ENCODE measurements at places on chromosomes 5 and 9.

GRCh38 chr5:112480501-112480900 lies 61.4 kb upstream of the EPB41L4A start:
- no peak for DNase-seq

- DNase-seq, result peak; percentile 62
Observed at GRCh38 chr5:103587185-103587748, 24.7 kb upstream of the NUDT12 start.

GRCh38 chr9:79809931-79810330 lies 238.2 kb downstream of the TLE4 start:
- DNase-seq, result no peak

DNA sequence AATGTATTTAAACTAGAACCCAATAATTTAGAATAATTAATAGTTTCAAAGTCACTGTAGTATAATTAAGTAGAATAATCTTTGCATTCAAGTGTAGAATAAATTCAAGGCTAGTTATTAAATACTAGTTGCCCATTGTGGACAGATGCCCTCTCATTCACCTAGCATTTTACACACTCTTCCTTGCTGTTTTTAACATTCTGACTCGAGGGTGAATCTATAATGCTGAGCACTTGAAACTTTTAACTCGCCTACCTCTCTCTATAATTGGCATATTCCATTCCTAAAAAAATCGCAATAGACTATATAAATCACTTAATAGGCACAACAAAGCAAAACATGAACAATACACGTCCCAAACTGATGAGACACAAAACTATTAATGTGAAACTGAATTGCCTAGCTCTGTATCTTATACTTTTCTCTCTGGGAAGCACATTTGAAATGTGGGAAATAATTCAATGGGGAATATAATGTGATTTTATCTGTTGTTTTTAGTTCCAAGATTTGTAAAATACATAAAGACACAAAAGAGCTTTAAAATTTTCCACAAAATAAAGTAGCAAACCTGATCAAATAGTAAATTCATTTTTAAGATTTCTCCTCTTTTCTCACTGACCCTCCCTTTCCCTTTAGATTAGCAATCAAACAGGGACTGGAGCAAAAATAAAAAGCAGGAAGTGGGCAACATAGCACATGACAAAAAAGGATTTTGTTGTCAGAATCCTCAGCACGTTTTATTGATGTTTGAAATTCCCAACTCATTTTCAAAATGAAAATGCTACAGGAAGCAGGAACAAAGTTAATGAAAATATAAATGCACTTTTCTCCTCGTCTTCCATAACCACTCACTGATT lies 295.6 kb downstream of the PDE4D start:
- DNase-seq, result no peak

GRCh38 chr9:69818750-69819345 lies 1.8 kb upstream of the CFAP95 start:
- DNase-seq, result no peak

DNA sequence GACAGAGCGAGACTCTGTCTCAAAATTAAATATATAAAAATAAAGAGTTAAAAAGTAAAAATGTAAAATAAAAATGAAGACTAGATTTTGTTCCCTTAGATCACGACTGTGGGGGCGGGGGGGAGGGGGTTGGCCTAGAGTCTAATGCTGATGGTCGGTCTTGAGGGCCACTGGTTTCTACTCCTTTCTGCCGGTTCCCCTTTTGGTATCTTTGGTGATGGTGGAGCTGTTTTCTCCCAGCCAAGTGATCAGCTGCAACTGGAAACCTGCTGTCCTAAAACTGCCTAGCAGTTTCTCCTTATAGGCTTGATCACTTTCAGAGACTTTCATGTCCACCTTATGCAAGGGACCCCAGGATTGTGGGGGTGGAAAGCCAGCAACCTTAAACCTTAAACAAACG lies 1.1 kb downstream of the SRD5A1 start:
- DNase-seq, result no peak

GRCh38 chr5:170493028-170493820 lies 10.6 kb upstream of the KCNIP1 start:
- no peak for DNase-seq

DNA sequence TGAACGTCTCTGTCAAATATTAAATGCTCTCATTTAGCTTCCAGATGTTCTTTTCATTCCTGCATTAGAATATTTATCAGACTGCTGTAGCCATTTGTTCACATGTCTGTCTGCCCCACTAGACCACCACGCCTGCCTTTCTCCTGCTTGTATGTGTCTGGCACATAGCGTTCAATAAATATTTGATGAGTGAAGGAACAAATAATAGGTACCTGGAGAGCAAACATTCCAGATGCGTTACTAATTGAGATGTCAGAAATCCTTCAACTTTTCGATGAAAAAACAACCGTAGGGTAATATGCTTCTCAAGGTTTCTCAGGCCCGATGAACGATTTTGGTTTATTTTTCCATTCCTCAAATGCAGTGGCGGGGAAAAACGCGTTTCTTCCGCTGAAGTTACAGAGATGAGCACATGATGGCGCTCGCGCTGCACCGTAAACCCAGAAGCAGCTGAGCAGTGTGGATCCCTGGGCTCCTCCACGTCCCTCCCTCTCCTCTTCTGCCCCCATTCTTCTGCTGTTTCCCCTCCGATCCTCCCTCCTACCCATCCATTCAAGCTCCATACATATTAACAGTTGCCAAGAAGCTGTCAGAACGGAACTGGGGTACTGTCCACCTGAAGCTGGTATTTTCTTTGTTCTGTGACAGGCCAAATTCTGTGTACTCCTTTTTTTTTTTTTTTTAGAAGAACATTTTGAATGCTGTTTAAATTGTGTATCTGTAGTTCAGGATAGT lies 245.4 kb downstream of the MPDZ start:
- DNase-seq, result peak; percentile 30

- no peak for DNase-seq
Observed at GRCh38 chr9:116506685-116507084, 180.4 kb upstream of the TRIM32 start.

DNA sequence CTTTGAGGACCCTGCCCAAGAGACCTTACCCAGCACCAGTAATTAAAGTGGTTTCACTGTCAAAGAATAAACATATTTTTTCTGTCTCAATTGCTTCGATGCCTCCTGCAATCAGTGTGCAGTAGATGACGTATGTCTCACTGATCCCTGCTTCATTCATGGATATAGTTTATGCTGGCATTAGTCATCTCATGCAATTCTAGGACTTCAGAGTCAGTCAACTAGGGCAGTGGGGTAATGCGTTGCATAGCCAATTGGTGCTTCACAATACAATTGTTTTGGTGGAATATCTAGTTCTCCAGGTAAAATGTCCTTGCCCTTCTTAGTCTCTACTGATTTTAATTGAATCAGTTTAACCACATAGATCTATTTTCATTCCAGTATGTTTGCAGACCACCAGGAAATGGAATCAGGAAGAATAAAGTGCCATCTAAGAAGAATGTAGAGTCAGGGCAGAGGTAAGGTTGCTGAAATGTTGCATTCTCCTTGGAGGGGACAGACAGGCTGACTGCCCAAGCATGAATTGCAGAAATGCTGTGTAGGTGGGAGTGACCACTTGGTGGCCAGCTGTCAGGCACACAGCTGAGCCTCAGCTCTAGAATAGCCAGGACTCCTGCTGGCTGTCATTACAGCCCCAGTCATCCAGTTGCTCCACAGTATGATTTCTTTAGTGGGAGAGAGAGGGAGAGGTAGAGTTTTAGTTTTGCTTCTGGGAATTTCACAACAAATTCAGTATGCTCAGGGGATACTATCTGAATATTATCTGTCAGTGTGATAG lies 73.5 kb upstream of the MEGF10 start:
- no peak for DNase-seq

DNA sequence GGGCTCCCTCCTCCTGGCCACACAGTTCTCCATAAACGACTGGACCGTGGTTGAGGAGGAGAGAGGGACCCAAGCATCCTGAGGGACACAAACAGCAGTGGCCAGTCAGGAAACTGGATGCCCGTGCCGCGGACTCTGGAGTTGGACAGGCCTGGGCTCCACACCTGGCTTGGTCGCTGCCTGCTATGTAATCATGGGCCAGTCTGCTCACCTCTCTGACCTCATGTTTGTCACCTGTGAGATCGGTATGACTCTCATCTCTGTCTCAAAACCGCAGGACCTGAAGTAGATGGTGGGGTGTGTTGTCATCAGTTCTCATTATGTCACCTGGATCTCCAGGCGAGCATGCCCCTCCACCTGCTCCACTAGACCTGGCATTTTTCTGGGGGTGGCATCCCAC lies 14.5 kb downstream of the CXXC5 start:
- no peak for DNase-seq

DNA sequence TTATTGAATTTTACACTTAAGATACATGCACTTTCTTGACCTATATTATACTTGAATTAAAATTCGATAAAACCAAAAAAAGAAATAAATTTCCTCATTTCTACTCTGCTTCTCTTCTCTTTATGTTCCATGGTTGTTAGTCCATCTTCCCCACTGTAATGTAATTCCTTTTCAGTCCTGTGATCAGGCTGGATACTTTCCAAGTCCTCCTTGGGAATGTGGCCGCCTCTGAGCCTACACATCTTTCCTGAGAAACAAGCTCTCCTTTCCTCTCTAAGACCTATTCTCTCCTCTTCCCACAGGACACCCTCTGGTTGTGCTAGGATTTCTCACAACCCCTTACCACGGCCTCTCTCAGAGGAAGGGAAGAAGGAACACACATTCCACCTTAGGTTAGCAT lies 285.1 kb downstream of the DNAH5 start:
- no peak for DNase-seq

GRCh38 chr5:126562823-126563222 lies 32.2 kb downstream of the ALDH7A1 start:
- DNase-seq, result no peak

- no peak for DNase-seq
Observed at GRCh38 chr5:15533129-15533893, 33.3 kb downstream of the FBXL7 start.

DNA sequence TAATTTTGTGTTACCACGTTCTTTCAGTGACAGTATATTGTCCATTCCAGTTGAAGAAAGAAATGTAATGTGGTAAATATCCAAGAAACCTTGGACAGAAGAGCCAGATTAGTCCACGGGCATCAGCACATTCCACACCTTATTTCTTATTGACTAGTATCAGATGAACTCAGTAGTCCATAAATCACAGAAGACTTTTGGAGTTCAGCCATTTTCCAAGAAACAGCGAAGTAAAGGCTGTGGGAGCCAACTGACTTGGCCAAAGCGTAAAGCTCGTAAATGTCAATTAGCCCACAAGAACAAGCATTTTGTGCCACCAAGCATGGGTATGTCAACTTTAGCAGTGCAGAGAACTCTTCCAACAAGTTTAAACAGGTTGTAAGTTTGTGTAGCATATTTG lies 60.2 kb upstream of the STARD4 start:
- peak; percentile 30 for DNase-seq

GRCh38 chr9:82117026-82117811 lies 128.6 kb downstream of the SPATA31D1 start:
- DNase-seq, result no peak

- no peak for DNase-seq
Observed at GRCh38 chr5:174719793-174720611, 4.4 kb upstream of the MSX2 start.

- DNase-seq, result no peak
Observed at GRCh38 chr5:102955488-102955887, 164.4 kb downstream of the GIN1 start.

DNA sequence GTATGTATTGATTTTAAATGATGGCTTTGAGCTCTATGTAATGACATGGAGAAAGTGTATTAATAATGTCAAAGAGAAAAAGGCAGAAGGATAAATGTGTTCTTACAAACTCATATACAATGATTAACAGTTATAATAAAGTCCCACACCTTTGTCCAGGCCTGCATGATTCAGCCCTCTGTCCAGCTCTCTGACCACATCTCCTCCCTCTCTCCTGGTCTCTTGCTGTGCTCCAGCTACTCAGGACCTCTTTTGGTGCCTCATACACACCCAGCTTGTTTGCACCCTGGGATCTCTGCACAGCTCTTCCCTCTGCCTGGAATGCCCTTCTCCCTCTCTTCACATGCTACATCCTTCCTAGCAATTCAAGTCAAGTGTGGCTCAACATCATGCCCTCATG lies 37.5 kb upstream of the DMRT1 start:
- no peak for DNase-seq

- DNase-seq, result peak; percentile 7
Observed at GRCh38 chr9:87324613-87325194, 173.0 kb upstream of the DAPK1 start.

DNA sequence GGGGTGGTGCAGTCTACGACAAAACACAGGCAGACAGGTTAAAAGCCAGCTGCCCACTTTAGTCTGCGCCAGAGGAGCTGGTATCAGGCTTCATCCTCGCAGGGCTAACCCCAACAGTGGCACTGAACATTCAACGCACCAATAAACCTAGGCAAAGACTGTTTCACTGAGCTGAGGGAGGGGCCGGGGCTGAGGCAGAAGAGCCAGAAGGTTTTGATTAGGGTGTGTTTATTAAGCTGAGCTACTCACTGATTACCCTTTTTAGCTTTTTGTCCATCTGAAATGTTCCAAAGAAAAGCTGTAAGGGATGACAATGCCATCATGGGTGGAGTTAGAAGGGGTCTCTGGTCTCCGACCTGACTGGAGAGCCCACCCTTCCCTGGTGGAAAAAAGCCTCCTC lies 1.4 kb downstream of the ZMYND19 start:
- DNase-seq, result no peak

GRCh38 chr9:18238254-18238653 lies 235.7 kb upstream of the ADAMTSL1 start:
- DNase-seq, result no peak

DNA sequence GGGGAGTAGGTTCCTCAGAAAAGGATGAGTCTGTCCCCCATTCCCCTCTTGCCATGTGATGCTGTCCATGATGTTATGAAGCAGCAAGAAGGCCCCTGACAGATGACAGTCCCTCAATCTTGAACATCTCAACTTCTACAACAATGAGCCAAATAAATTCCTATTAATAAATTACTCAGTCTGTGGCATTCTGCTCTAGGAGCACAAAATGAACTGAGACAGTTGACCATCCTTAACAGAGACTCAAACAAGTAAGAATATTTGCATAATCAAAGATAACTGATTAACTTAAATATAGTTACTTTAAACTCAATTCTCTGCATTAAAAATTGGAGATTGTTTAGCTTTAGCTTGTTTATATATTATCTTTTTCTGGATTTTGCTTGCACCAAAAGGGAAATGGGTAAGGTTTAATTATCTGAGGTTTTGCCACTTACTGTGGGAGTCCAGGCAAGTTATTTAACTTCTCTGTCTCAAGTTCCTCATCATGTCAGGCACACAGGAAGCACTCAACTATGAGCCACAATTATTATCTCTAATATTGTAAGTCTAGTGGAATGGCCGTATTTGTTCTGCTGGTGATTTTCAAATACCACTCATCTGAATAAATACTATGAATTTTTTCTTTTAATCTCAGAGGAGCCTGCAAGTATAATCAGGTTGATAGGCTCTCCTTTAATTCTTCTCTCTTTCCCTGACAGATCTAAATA lies 162.9 kb downstream of the TSSK1B start:
- DNase-seq, result no peak

GRCh38 chr5:175385691-175386362 lies 58.2 kb downstream of the DRD1 start:
- DNase-seq, result no peak

DNA sequence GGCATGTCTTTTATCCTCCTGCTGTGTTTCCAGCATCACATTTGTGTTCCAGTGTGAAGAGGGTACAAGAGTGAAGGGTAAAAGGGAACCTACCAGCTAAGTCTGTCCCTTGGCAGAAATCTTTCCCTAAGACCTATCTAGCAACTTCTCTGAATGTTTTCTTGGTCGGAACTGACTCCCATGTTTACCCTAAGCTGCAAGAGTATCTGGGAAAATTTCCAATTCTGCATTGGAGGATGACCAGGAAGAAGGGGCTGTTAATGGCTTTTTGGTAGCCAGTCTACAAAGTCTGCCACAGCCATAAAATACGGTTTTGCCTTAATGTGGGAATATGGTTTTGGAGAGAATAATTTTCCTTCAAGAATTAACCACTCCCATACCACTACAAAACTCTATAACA lies 75.1 kb downstream of the MAST4 start:
- no peak for DNase-seq
